ENCODE measurements at places on chromosomes 7 and 10.

DNA sequence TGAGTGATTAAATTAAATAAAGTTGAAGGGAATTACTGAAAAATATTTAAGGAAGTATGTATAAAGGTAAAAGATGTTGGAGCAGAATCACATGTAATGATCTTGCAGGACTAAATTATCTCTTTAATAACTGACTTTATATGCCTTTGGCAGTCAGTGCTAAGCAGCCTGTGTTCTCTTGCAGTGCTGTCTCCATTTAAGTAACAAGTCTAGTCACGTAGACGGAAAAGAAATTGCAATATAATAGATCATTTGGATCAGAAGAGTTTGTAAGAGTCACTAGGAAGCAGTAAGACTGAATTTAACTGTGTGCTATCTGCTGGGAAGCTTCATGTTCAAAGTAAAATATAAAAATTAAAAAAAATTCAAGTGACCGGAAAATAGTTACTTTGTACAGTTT lies 21.4 kb downstream of the BZW2 start:
- no peak for DNase-seq

DNA sequence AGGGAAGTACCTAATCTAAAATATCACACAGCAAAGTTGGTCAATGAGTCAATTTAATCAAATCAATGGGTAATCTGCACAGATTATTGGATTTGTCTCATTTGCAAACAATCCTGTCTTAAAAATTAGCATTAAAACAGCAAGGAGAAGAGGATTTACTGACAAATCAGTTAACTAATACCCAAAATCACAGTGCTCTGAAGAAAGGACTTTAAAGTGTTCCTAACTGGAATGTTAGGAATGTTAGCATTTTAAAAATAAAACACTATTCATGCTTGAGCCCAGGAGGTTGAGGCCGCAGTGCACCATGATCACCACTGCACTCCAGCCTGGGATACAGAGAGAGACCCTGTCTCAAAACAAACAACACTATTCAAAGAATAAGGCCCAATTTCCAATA lies 83.1 kb downstream of the CHCHD3 start:
- DNase-seq: no peak

DNA sequence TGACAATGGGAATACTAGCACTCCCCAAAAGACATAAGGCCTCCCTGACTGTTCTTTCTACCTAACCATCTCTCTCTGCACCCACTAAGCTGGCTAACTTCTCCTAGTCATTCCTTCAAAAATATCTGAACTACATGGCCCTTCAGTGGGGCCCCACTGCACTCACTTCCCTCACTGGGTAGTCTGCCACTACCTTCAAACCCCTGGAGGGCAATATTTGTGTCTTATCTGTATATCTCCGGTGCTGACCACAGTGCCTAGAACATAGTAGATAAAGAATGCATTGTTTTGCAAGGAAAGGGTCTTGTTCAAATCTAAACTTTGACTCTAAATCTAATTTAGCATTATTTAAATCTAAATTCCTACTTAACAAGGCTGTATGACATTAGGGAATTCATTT lies 44.3 kb downstream of the CACUL1 start:
- no peak for DNase-seq

DNA sequence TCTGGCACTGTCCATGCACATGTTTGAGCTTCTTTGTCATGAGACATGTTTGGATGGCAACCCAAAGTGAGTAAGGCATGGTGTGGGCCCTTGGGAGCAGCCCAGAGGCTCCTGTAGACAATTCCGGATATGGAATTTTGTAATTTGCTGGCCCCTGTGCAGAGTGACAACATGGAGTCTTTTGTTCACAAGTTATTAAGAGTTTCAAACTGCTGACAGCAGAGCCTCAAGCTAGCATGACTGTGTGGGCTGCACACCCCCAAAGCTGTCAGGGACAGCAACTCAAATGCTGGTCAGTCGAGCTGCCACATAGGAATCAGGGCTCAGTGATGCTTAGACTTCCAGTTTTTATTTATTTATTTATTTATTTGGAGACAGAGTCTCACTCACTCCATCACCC lies 7.0 kb upstream of the MYL7 start:
- no peak for DNase-seq

- no peak for DNase-seq
Observed at GRCh38 chr10:12505683-12506082, 156.3 kb downstream of the CAMK1D start.

DNA sequence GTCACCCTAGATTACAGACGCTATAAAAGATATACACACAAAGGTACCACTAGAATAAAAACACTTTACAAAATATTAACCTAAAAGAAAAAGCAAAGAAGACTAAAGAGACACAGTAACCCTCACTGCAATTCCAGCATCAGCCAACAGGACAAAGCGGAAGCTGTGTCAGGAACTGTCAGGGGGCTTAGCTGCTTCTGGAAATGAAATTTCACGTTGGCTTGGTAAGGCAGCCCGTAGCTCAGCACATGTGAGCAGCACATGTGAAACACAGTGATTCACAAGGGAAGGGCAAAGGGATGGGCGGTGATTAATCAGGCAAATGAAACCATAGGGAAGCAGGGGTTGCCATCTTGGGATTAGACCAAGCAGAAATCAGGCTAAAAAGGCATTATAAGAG lies 195.4 kb downstream of the MGMT start:
- DNase-seq: no peak

GRCh38 chr7:131381069-131381838 lies 53.6 kb downstream of the MKLN1 start:
- DNase-seq: no peak

DNA sequence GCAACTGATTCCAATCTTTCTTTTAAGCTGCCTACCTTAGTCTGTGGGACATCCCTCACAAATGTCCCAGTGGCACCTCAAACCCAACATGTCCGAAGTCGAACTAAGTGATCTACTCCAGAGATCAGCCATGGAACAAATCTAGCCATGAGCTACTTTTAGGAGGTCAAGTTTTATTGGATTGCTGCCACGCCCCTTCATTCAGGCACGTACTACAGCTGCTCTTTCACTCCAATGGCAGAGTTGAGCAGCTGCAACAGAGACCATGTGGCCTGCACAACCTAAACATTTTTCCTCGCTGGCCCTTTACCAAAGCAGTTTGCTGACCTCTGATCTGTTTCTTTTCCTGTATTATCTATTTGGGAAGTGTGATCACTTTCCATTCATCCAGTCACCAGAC lies 192.4 kb upstream of the CDCA7L start:
- DNase-seq: no peak

DNA sequence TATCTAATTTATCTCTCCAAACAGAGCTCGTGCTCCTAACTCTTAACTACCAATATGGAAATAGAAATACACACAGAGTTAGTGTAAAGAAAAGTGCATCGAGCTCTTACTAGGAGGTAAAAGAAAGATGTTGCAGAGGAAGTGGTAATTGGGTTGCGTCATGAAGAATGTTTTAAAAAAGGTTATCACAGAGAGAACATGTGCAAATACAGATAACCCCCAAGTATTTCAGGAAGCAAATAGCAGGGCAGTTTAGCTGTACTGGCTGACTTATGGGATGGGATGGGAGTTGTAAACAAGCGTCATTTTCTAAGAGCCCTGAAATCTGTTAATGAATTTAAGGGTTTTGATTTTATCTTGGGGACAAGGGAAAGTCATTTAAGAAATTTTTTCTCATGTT lies 153.9 kb downstream of the AGMO start:
- no peak for DNase-seq

DNA sequence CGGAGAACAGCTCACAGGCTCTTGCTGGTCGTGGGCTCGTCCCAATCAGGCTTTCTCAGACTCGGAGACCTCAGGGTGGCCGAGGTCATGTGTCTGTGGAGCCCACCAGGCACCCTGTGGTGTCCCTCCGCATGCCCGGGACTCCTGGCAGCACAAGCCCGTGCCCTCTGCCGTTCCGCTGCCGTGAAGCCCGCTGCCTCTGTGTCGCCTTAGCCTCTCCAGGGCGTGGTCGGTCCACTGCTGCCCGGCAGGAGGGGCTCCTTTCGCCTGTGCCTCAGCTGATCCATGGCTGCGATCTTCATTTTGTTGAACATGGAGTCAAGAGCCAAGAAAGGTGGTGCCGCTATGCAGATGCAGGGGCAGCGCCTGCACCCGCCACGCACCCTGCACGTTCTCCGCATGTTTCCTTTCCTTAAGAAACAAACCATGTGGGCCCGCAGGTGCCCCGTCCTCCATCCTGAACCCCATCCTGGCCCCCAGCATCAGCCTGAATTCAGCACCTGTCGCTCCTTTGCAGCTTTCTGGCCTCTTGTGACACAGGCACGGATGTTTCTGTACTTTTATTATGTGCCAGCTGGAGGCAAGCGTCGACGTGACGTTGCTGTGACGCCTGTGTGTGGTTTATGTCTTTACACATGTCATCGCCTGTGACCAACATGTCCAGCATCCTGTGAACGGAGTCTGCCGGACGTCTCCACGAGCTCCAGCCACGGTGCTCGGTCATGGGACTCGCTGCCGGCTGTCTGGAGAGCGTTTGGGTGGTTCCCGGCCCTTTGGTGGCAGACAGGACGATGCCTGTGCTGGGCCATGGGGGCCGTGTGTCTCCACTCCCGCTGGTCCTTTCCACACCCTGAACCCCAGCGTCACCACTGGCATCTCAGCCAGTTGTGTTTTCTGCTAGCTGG lies 69.9 kb downstream of the NKX6-2 start:
- DNase-seq: no peak

- no peak for DNase-seq
Observed at GRCh38 chr10:113379091-113379490, 173.8 kb upstream of the HABP2 start.

GRCh38 chr10:21733710-21734109 lies 199.7 kb downstream of the MLLT10 start:
- no peak for DNase-seq

GRCh38 chr10:80133206-80133605 lies 676 bp downstream of the PLAC9 start:
- no peak for DNase-seq

DNA sequence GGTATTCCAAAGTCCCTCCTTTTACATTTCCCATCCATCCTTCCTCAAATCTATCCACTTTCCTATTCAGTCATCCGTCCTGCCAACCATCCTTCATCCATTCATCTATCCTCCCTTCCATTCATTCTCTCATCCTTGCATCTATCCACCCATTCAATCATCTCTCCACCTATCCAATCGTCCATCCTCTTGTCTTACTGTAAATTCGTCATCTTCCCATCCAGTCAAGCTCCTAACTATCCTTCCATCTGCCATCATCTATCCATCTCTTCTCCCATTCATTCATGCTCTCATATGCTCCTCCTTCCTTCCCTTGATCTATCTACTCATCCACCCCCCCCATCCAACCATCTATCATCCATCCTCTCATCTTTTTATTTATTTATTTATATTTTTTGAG lies 5.0 kb downstream of the CALHM3 start:
- no peak for DNase-seq

DNA sequence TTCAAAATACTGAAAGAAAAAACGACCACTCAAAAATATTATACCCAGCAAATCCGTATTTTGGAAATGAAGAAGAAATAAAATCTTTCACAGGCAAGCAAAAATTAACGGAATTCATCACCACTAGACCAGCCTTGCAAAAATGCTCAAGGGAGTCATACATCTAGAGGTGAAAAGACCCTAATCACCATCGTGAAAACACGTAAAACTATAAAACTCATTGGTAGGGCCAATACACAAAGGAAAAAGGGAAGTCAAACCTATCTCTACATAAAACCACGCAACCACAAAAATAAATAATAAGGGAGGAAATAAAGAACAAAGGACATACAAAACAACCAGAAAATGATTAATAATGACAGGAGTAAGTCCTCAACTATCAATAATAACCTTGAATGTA lies 6.6 kb upstream of the AKR1B1 start:
- DNase-seq: no peak

GRCh38 chr7:46854958-46855473 lies 726.9 kb downstream of the TNS3 start:
- DNase-seq: no peak

- no peak for DNase-seq
Observed at GRCh38 chr7:116674508-116675173, 2.6 kb downstream of the MET start.

DNA sequence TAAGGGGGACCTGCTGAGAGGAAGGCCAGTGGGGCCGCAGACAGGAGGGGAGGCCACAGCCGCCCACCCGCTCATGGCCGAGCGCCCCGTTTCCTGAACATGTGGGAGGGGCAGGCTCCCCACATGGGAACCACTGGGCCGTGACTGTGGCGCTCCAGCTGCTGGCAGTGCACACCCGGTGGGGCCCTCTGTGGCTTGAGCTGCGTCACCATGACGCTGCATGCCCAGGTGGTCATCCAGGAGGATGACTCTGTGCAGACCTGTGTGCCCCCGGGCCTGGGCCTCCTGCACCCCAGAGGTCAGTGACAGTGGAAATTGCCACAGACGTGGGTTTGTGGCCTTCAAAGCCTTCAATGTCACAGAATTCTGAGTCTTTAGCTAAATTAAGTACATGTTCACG lies 85.1 kb downstream of the MGMT start:
- no peak for DNase-seq

- no peak for DNase-seq
Observed at GRCh38 chr10:47013507-47014154, 102.4 kb downstream of the PTPN20 start.

GRCh38 chr7:122949186-122949585 lies 46.3 kb downstream of the TAS2R16 start:
- DNase-seq: no peak

GRCh38 chr7:109898-110556 lies 82.3 kb upstream of the FAM20C start:
- DNase-seq: no peak

- DNase-seq: no peak
Observed at GRCh38 chr7:74092964-74093471, 9.4 kb downstream of the LIMK1 start.

DNA sequence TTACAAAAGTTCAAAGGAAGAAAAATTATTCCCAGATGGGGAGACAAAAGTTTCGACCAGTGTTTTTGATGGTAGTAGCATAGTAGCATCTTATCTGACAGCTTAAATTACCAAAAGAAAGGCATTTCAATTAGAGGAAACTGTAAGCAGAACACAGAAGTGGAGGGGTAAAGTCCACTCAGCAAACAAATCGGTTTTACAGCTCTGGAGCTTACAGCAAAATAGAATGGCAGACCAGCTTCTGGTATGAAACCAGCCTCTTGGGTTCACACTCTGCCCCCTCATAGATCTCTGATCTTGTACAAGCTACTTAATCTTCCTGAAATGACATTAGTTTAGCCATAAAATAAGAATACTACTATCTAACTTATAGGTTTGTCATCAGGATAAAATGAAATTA lies 118.6 kb downstream of the RNF32 start:
- DNase-seq: no peak

DNA sequence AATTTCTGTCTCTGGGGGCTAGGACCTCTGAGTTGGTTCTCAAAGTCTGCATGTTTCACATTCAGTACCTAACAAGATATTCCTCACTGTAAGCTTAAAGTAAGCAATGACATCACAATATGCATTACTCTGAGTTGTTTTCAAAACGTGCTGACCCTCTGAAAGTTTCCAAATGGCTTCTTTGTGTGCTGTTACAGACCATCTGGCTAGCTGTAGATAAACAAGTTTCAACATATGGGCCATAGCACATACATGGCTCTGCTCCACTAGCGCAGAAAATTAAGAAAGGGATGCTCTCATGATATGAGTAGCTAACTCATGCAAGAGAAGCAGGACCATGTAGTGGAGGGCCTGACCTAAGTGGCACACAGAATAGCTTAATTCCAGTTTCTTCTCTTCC lies 119.0 kb downstream of the HTR7 start:
- DNase-seq: no peak
